ENCODE measurements at places on chromosomes 6 and 20. TPM values are rescaled to one million over a fixed set of nuclear protein-coding genes. Genes with fewer than 3 reads are reported as not detected.

ZNF311 gene
- total RNA-seq = 0.60 TPM

SCUBE3 gene
- total RNA-seq = 0.05 TPM

SNX21 gene
- 17.1 TPM for total RNA-seq

PBOV1 gene
- total RNA-seq = not detected

COX4I2 gene
- total RNA-seq = not detected

LRRN4 gene
- total RNA-seq = 0.31 TPM

TSPO2 gene
- 0.61 TPM for total RNA-seq

CST7 gene
- 1.2 TPM for total RNA-seq

NSFL1C gene
- total RNA-seq = 42.2 TPM

MAP7 gene
- total RNA-seq = 20.0 TPM

CPNE5 gene
- 0.83 TPM for total RNA-seq

ATP5F1E gene
- 34.6 TPM for total RNA-seq

SIGLEC1 gene
- 2.6 TPM for total RNA-seq

OR2H1 gene
- not detected for total RNA-seq

BTNL2 gene
- not detected for total RNA-seq

TCP11 gene
- not detected for total RNA-seq

NHLRC1 gene
- 2.9 TPM for total RNA-seq

HRH3 gene
- not detected for total RNA-seq

ANGPT4 gene
- not detected for total RNA-seq

PCK1 gene
- total RNA-seq = 1,501 TPM

BMP7 gene
- not detected for total RNA-seq

TRIM10 gene
- total RNA-seq = 0.74 TPM

ANKRD66 gene
- total RNA-seq = not detected

LCA5 gene
- 0.26 TPM for total RNA-seq

BPIFB2 gene
- total RNA-seq = not detected

SPATA2 gene
- total RNA-seq = 2.2 TPM

COL9A3 gene
- 6.1 TPM for total RNA-seq

TFAP2A gene
- not detected for total RNA-seq

KIAA1755 gene
- total RNA-seq = 1.4 TPM

RNF217 gene
- total RNA-seq = 10.8 TPM

MYMX gene
- not detected for total RNA-seq

TRIM15 gene
- total RNA-seq = 8.3 TPM

OVOL2 gene
- not detected for total RNA-seq

GNAS-AS1 gene
- not detected for total RNA-seq

TFAP2D gene
- not detected for total RNA-seq
